Cardiac muscle cell (in vitro differentiated cells and primary cell): ENCODE measurements at places on chromosomes 6 and 20. TPM values are rescaled to one million over a fixed set of nuclear protein-coding genes. Genes with fewer than 3 reads are reported as not detected.

Gene DST
- total RNA-seq = 35.8 and 82.1 TPM in 2 replicates

Gene LCA5
- total RNA-seq = 3.5 and 5.9 TPM in 2 replicates

Gene OTOR
- total RNA-seq = not detected in 2 replicates

Gene METTL24
- 7.7 and 8.4 TPM in 2 replicates for total RNA-seq

Gene SIRPG
- not detected in 2 replicates for total RNA-seq

DNA sequence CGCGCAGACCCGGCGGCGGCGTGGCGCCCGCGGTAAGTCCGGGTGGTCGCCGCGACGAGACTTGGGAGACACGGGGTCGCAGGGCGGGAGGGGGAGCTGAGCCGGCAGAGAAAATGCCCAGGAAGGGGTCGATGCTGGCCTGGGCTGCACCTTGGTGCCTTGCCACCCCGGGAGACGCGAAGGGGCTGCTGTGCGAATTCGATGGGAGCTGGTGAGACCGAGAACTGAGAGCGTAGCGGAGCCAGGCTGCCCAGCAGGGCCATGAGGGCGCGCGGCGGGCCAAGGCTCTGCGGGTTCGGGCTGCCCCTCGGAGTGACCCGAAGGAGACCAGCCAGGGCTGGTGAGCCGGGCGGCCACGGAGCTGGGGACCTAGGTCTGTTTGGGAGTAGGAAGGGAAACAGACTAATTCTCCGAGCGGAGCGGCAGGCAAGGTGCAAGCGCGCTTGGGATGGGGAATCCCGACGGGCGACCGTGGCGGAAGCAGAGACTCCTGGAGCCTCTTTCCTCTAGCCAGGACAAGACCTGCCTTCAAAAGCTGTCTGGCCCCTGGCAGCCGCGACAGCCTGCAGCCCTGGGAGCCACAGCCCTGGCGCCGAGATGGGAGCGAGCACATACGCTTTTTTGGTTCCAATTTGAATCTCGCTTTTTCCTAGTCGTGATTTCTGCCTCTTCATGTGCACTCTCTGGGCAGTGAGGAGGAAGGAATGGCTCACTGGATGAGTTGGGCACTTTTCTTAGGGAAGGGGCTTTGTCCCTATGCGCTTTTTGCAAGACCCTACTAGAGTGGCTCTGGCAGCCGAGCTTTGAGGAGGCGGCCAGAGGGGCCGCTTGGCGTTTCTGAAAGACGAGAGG, 691 bp downstream of the SYNDIG1 start:
- no peak overlapping the region for H3K27ac ChIP-seq
- H3K27me3 ChIP-seq = peaks cover 55% of the 10 kb centered on the region
- H3K4me1 ChIP-seq = no peaks in the 10 kb centered on the region
- H3K36me3 ChIP-seq = no peaks in the 10 kb centered on the region
